Pancreas (tissue), 10 donors: ENCODE measurements at places on chromosomes 3 and 15.
A peak's percentile ranks its signal among the peaks of the same experiment; 100 is the strongest.

- DNase-seq = no peak
Observed at GRCh38 chr3:185661772-185662171, 75.7 kb downstream of the SENP2 start.

- no peak for DNase-seq
Observed at GRCh38 chr3:104514371-104514770, 852.3 kb upstream of the ALCAM start.

GRCh38 chr15:41633609-41634008 lies 26.6 kb upstream of the MGA start:
- DNase-seq = no peak

DNA sequence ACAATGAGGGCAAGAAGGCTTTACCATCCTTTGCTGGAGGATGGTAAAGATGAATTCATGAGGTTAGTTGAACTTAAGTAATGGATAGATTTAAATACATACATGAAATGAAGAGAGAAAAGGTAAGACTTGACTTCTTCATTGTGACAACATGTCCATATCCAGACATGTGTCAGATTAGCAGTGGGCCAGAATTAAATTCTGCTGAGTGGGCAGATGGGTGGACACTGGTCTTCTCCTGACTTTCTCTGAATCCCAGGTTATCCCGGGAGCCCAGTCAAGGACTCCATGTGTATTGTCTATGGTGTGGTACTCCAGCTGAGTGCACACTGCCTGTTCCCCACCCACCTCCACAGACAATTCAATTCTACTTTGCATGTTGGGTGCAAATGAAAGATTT lies 603.1 kb downstream of the NLGN1 start:
- no peak for DNase-seq

- DNase-seq = no peak
Observed at GRCh38 chr3:7700539-7700938, 801.1 kb upstream of the LMCD1 start.

- DNase-seq = peak; percentile 61
Observed at GRCh38 chr3:69541711-69542088, 155.8 kb upstream of the FRMD4B start.

GRCh38 chr3:114120211-114120610 lies 58.6 kb downstream of the DRD3 start:
- no peak for DNase-seq

GRCh38 chr3:52827441-52827840 lies 3.0 kb downstream of the ITIH4 start:
- DNase-seq = no peak

GRCh38 chr3:187198490-187198889 lies 1.2 kb downstream of the RTP1 start:
- no peak for DNase-seq
